ENCODE measurements at places on chromosomes 6 and 20.

DNA sequence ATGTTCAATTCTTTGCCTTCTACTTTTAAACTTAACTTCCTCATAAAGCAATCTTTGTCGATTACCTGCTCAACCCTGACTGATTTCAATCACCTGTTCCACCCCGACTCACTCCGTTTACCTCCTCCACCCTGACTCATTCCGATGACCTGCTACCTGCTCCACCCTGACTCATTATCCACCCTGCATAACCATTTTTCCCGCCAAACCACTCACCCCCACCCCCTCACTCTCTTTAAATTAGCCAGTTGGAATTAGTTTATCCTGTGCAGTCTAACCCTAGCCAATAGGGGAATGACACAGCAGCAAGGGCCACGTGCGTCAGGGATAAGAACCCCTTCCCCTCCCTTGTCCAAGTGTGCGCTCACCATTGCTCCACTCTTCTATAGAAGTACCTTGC lies 56.7 kb upstream of the MRAP2 start:
- DNase-seq = no peak

DNA sequence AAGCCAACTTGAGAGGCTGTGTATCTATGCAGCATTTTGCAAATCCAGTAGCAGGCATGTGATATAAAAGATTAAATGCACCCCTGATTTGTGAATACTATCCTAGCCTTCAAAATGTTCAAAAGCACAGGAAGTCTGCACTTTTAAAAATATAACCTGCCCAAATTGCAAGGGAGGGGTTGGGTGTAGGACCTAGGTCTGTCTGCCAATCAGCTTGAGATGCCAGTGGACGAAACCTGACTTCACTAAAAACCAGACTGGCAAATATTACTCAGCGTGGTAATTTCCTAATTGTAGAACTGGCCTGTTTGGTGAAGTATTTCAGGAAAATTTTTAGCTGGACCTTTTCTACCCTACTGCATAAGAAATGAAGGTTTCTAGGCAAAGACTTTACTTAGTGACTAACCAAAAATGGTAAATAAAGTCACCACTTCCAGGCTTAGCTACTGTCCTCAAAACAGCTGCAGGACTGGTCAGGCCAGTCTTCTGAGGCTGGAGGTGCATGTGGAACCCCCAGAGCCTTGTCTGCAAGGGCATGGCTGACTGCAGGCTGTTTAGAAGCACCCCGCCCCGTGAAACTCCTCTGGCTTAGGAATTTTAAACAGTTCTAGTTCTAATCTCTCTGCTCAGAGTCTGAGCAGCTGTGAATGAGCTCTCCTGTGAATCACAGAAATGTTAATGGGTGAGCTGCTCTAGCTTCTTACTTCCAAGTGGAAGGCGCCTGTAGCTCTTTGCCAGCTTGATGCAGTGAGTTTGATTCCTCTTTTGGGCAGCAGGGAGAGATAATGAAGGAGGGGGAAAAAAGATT lies 104.4 kb upstream of the ESR1 start:
- DNase-seq = no peak

DNA sequence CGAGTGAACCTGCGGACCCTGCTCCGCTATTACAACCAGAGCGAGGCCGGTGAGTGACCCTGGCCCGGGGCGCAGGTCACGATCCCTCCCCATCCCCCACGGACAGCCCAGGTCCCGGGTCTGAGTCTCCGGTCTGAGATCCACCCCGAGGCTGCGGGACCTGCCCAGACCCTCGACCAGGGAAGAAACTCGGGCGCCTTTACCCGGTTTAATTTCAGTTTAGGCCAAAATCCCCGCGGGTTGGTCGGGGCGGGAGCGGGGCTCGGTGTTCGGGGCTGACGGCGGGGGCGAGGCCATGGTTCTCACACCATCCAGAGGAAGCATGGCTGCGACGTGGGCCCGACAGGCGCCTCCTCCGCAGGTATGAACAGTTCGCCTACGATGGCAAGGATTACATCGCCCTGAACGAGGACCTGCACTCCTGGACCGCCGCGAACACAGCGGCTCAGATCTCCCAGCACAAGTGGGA lies 46.9 kb upstream of the TRIM26 start:
- peak; percentile 48 for DNase-seq

DNA sequence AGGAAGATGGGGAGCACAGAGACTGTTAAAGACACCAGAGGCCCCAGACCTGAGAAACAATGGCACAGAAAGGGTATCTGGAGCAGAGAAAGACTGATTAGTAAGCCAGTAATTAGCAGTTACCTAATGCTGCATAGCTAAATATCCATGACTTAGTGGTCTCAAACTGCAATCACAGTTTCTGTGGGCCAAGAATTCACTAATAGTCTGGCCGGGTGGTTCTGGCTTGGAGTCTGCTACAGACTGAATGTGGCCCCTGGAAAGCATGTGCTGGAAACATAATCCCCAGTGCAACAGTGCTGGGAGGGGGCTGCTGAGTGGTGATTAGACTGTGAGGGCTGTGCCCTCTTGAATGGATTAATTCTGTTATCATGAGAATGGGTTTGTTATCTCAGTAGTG lies 54.1 kb upstream of the VSX1 start:
- DNase-seq = no peak

GRCh38 chr20:44006578-44006977 lies 91.9 kb downstream of the TOX2 start:
- DNase-seq = no peak

GRCh38 chr6:170082531-170083187 lies 208.2 kb downstream of the DLL1 start:
- DNase-seq = no peak

- DNase-seq = no peak
Measured at GRCh38 chr6:169976301-169977081, 225.1 kb downstream of the ERMARD start.

DNA sequence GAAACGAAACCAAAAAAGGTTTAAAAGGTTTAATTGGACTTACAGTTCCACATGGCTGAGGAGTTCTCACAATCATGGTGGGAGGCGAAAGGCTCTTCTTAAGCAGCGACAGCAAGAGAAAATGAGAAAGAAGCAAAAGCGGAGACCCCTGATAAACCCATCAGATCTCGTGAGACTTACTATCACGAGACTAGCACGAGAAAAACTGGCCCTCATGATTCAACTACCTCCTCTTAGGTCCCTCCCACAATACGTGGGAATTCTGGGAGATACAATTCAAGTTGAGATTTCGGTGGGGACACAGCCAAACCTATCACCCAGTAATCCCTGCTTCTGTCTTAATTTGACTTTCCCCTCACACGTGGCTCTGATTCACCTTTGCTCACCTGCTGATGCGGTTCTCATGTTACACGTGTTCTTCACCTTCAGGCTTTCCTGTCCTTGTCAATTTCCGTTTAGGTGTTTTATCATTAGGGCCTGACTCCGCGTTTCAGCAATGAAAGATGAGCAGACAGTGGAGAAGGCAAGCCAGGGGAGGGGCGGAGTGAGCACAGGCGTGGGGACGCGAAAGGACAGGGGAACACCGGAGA lies 57.1 kb downstream of the AGPAT4 start:
- DNase-seq = no peak

- DNase-seq = no peak
Measured at GRCh38 chr20:50281831-50282591, 91.4 kb downstream of the CEBPB start.

GRCh38 chr6:84332139-84333034 lies 104.9 kb upstream of the CEP162 start:
- DNase-seq = no peak

- DNase-seq = no peak
Measured at GRCh38 chr6:168711049-168711640, 270.2 kb downstream of the SMOC2 start.

- no peak for DNase-seq
Measured at GRCh38 chr20:59515013-59515905, 89.1 kb upstream of the PHACTR3 start.

DNA sequence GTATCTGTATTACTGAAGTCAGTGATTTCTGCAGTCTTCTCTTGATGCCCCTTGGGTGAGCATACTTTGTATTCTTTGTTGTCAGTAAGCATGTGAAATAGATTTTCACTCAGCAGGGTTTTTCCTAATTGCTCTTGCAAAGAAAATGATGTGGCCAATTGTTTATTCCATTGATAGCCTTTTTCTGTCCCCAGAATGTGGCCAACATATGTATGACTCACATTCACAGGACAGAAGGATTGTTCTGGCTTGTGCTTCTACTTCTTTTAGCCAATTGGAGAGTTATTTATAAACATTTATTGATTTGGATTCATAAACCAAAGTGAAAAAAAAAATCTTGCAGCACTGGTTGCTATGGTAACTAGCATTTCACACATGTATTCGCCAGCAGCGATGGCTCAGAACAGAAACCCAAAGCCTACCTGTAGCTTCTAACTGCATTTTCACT lies 54.4 kb upstream of the RBM24 start:
- DNase-seq = no peak

- DNase-seq = no peak
Measured at GRCh38 chr6:133131621-133132465, 109.3 kb upstream of the EYA4 start.

DNA sequence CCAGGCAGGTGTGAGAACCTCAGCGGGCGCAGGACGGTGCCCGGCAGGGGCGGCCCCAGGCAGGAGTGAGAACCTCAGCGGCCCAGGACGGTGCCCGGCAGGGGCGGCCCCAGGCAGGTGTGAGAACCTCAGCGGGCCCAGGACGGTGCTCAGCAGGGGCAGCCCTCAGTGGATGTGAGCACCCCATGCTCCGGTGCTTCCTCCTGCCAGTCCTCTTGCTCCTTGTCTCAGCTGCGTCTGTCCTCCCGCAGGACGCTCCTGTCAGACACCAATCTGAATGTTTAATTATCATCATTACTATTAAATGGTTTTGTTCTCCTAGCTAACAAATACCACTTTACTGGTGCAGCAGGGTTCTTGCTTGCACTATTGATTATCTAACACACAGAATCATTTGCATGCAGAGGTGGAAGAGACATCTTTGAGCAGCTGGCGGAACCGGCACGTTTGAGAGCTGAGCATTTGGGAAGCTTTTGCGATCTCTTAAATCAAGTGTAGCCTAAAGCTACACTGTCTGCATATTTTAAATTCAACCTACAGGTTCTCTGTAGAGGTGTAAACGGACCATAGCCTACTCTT lies 39.4 kb upstream of the DACT2 start:
- DNase-seq = no peak

GRCh38 chr20:10781526-10781925 lies 107.7 kb upstream of the JAG1 start:
- no peak for DNase-seq

- DNase-seq = no peak
Measured at GRCh38 chr6:117143647-117144046, 121.7 kb upstream of the VGLL2 start.

- no peak for DNase-seq
Measured at GRCh38 chr6:129544892-129545612, 164.9 kb downstream of the ARHGAP18 start.

GRCh38 chr6:169251371-169251802 lies 2.3 kb downstream of the THBS2 start:
- no peak for DNase-seq

DNA sequence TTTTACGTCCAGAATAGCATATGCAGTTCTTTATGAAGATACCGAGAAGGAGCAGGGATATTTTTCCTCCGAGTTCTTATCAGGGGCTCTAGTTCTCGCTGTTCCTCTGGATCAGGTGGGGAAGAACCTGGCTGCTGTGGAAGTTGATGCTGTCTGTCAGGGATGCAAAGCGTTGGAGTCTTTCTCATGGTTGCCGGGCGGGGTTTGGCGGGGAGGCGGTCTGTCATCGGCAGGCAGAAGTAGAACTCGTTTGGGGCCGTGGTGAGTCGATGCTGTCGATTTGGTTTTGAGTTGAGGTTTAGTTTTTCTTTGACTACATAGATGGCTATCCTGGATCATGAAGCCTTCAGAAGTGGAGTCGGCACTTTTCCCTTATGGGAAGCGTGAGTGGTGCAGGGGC lies 691.2 kb downstream of the QKI start:
- DNase-seq = no peak

DNA sequence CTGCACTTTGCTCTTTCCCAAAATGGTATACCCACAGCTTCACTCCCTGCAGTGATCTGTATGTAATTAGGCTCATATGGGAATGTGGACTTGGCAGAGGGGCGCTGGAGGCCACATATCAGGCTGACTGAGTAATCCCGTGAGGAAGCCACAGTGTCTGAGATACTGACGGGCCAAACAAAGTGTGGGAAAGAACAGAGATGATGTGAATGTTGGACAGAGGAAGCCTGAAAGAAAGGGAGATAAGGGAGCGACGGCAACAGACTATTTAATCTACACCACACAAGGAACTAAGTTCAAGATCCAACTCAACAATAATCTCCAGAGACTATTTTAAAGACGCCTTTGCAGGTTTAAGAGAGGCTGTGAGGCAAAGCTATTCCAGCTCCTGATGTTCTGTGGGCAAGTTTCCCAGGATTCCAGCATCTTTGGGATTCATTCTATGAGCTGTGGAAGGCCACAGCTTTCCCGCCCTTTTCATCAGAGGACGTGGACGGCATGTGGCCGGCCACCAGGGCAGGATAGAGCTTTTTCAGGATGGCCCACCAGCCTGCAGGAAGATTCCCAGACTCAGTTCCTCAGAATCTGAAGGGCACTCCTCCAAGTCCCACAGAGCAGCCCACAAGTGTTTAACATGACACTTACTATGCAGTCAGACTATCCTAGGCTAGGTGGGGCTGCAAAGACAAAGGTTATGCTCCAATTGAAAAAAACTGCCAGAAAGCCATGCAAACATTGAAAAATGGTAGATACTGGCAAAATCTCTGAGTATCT lies 237.5 kb downstream of the ATXN1 start:
- DNase-seq = no peak

DNA sequence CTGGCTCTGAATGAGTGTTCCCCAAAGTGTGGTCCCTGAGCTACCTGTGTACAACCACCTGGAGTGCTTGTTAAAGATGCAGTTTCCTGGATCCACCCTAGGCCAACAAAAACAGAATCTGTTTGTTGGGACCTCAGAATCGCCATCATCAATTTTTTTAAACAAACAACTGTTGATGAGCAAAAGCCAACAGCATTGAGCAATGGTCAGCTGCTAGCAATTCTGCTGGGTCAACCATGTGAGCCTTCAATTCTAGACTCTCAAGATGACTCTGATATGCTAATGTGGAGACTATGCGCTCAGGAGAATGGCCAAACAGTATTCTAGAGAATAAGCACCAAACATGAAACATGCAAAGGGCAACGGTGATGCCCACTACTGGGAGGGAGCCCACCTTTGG lies 64.4 kb upstream of the IYD start:
- DNase-seq = no peak

DNA sequence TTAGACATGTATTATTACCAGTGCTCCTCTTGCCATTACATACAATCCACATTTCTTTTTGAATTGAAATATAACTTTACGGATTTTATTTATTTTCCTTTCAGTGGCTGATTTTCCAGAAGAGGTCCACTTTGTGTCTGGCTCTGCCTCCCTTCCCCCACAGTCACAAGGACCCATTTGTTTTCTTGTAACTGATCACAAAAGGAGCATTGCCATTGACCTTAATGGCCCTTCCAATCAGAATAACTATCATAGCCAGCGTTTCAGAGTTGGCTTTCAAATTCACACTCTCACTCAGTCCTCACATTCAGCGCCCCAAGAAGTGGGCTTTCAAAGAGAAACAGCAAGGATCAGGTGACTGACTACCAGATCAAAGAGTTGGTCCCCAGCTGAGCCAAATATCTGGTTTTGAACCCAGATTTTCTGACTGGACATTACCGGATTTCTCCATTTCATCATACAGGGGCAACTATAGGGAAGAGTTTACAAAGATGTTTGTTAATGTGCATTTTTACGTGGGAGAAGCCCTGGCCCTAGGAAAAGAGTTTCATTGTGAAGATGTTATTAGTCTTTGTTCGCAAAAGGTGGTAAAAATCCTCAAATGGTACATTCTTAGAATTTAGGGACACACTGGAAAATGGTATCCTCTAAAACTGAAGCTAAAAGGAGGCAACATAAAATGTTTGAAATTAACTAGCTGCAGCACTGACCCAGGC lies 2.0 kb upstream of the SLC22A23 start:
- DNase-seq = no peak
